Stimulated activated CD4-positive, alpha-beta T cell treated with anti-CD3 and anti-CD28 coated beads, Interleukin-2, amount 100 ng/mL, for 24 hours (primary cell): ENCODE measurements at places on chromosomes 3 and 15.

GRCh38 chr3:126351086-126351770 lies 6.0 kb downstream of the KLF15 start:
- no peak for DNase-seq

- no peak for DNase-seq
These were observed 1.1 kb downstream of the SLC24A5 start for GRCh38 chr15:48121849-48122248.

- DNase-seq = no peak
These were observed 181.6 kb upstream of the RBMS3 start for GRCh38 chr3:29099296-29099695.

DNA sequence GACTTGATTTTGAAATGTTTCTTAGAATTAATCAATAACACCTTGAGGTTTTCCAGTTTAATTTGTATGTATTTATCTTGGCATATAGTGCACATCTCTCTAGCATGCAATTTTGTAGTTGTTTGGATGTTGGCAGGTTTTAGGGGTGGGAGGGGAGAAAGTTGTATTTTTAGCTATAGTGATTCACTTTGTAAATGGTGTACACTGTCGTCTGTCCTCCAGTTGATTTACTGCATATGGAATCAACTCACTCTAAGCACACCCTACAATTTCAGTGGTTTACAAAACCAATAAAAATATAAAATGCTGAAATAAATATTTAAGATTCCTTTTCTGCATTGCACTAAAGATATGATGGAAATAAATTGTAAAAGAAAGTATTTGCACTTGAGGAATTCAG lies 199.1 kb downstream of the CDIN1 start:
- DNase-seq = no peak

GRCh38 chr15:100245487-100245820 lies 96.3 kb downstream of the ADAMTS17 start:
- no peak for DNase-seq

GRCh38 chr3:46017720-46018119 lies 9.6 kb downstream of the XCR1 start:
- DNase-seq = no peak

DNA sequence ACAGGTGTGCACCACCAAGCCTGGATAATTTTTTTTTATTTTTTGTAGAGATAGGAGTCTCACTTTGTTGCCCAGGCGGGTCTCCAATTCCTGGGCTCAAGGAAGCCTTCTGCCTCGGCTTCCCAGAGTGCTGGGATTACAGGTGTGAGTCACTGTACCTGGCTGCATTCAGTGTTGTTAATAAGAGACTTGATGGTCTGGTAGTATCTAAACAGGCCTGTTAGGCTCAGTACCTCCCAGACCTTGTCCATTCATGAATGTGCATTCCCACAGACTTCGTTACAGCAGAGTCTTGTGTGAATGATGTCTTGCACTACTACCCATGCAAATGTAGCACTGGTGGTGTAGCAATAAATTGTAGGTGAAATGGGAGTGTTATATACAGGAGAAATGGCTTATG lies 17.7 kb downstream of the CMTM8 start:
- no peak for DNase-seq

DNA sequence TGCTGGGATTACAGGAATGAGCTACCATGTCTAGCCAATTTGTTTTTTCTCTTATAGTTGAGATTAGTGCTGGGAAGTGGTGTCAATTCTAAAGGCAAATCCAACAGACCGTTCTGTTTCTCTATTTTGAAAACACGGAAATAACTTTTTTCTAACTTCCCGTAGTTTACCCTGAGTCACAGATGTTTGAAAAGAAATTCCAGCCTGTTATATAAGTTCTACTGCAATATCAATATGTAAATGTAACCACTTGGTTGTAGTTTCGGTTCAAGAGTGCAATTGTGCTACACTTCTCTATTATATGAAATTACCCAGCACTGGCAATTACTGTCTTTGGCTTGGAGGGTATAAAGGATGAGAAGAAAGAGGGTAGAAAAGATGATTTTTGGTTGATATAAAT lies 22.3 kb upstream of the GNB4 start:
- no peak for DNase-seq

DNA sequence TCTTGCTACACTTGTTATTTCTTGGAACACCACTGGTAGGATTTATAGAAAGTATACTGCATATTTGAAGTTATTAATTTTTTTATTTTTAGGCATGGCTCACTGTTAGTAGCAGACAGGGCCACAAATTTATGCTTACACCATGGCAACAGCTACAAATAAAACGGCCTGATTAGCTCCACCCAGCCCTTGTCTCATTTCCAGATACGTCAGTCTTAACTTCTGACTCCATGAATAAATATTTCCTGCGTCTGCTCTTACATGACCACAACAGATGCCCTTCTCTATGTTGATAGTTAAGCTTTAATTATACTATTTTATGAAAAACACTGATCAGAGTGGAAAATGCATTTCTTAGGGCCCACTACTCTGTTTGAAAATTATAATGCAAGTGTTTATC lies 62.3 kb upstream of the CPOX start:
- DNase-seq = no peak

- DNase-seq = no peak
These were observed 180.1 kb downstream of the RORA start for GRCh38 chr15:61049028-61049427.

- no peak for DNase-seq
These were observed 76.5 kb upstream of the SPRED1 start for GRCh38 chr15:38176155-38176554.

- no peak for DNase-seq
These were observed 75.6 kb downstream of the UBP1 start for GRCh38 chr3:33364531-33365128.

DNA sequence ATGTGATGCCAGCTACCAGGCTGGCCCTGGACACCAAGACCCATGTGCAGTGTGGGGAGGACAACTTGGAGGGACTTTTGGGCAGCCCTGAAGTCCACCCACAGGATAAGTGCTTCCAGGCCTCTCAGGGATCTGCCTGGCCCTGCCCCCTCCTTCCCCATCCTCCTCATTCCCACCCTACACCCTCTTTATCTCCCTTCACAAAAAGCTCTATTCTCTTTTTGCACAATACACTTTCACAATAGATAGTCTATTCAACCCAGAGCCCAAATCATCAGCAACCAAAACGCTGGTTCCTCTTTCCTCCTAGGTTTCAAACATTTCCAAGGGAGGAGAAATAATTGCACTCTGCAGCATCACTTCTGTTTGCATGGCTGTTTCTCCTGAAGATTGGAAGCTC lies 7.8 kb upstream of the ZNF710 start:
- DNase-seq = no peak

- DNase-seq = no peak
These were observed 37.7 kb downstream of the NCK1 start for GRCh38 chr3:136899622-136900158.

DNA sequence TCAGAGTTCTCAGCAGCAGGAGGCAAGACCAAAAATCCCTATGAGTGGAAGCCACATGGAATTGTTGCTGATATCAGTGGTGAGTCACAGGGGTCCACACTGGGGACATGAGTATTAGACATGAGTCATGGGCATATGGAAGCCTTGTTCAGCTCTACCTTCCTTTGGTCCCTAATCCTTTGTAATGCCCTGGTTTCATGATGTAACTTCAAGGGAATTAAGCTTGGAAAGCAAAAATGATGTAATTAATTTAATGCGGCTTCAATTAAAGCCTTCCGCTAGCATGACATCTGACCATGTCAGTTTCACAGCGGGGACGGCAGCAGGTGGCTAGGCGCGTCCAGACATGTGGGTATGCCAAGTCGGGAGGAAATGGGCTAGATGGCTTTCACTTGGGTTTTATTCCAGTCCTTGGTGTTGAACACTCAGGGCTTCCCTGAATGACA lies 176.1 kb upstream of the RGMA start:
- DNase-seq = no peak

DNA sequence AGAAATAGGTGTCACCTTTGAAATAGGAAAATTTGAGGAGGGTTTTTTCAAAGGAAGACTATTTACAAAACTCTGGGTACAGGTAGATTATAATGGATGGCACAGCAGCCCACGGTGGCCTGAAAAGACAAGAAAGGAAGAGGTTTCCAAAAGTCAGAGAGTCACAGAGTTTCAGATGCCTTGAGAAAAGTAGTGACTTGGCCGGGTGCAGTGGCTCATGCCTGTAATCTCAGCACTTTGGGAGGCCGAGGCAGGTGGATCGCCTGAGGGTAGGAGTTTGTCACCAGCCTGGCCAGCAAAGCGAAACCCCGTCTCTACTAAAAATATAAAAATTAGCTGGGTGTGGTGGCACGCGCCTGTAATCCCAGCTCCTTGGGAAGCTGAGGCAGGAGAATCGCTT lies 35.2 kb downstream of the OSTN start:
- DNase-seq = no peak

GRCh38 chr3:194472290-194472920 lies 14.4 kb downstream of the ATP13A3 start:
- no peak for DNase-seq

- no peak for DNase-seq
These were observed 88.9 kb downstream of the MBNL1 start for GRCh38 chr3:152357587-152357986.

- DNase-seq = no peak
These were observed 133.4 kb downstream of the TPRA1 start for GRCh38 chr3:127457094-127457475.

- DNase-seq = no peak
These were observed 2.9 kb upstream of the FXR1 start for GRCh38 chr3:180909369-180910127.

DNA sequence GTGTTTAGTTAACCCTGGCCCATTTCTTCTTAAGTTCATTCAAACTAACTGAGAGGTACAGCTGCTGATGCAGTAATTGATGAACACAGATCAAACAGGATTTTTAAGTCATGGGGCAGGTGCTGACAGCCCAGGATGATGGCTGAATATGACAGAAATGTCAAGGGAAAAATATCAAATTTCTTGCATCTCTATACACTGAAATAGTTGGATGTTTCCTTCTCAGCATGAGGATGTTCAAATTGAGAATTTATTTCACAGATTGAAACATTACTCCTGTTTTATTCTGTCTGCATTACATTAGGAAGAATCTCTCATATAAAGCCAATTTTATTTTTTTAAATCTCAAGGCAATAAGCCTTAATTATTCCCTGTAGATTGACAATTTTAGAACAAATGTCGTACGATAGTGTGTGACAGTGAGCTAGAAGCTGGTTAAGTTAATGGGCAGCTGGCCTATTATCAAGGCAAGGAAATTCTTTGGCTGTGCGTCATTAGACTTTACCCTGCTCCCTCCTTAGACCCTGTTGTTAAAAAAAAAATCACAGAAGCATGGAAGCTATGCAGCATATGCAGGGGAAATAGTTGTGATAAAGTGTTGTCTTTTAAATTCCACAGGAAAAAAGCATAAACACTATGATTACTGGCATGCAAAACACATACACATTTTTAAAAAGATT lies 183.8 kb upstream of the KCNMB2 start:
- DNase-seq = no peak

DNA sequence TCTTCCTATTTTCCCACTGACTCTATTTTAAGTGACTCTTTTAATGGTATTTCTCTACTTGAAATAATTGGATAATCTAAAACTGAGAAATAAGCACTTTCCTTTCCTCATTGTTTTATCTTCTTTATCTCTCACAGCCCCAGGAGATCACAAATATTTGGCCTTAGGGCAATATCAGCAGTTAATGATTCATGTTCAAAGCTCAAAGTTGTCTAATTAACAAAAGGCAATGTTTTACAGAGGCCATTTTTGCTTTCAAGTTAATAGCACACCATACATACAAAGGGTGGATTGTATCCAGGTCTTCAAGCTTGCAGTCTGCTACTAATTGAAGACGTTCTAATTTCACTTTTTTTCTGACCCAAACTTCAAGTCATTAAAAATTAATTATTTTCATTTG lies 120.1 kb downstream of the LRRN1 start:
- DNase-seq = no peak

DNA sequence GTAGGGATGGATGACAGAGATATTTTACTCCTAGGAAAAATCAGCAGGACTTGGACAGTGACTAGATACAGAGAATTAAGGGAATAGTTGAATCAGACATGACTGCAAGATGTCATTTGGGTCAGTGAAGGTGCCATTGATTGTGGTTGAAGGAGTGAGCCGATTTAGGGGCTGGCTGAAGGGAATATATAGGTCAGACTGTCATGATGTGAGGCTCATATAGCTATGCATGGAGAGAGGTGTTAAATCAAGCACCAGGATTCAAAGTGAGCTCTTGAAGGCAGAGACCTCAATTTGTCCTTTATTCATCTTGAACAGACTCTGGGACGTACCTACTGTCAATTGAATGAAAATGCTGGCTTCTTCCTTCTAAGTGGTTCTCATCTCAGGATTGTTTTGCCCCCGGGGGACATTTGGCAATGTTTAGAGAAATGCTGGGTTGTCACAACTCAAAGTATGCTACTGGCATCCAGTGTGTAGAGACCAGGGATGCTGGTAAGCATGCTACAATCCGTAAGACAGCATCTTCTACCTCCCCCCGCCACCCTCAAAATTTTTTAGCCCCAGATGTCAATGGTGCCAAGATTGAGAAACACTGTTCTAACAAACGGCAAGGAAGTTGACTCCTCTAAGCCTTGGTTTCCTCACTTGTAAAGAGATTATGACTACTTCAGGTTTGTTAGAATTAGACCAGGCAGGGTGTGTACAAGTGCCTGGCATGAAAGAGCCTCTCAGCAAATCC lies 7.8 kb downstream of the ATP2C1 start:
- no peak for DNase-seq

GRCh38 chr3:129383292-129383860 lies 45.1 kb downstream of the EFCAB12 start:
- DNase-seq = peak; percentile 47

GRCh38 chr15:60964527-60964926 lies 264.6 kb downstream of the RORA start:
- no peak for DNase-seq

DNA sequence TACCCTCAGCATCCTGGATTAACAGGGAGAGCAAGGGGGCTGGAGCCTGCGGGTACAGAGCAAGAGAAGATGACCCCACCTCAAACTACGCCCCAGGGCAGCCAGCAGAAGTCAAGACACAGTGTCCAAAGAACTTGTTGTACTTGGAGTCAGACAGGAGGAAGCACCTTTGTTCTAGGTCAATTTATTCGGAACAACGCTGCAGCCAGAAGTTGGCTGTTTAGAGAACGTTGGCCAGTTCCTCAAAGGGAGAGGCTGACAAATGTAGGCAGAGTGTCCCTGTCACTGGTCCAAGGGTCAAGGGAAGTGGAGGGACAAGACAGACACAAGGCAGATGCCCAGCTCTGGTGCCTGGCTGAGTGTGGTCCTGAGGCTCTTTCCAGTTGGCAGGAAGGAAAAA lies 32.1 kb upstream of the PIAS1 start:
- DNase-seq = no peak

- no peak for DNase-seq
These were observed 30.4 kb upstream of the THUMPD3 start for GRCh38 chr3:9332250-9333030.

GRCh38 chr15:99124641-99125040 lies 19.8 kb downstream of the SYNM start:
- DNase-seq = no peak
